ENCODE measurements at places on chromosomes 7 and 10. TPM values are rescaled to one million over a fixed set of nuclear protein-coding genes. Genes with fewer than 3 reads are reported as not detected.

The PSD gene
- total RNA-seq: 1.9 TPM

The CNPY1 gene
- not detected for total RNA-seq

The SNX10 gene
- 26.8 TPM for total RNA-seq

The SSMEM1 gene
- not detected for total RNA-seq

The ATP5MK gene
- total RNA-seq: 154 TPM

The OR6V1 gene
- not detected for total RNA-seq

The SPDYE1 gene
- total RNA-seq: 0.24 TPM

The FAM25G gene
- not detected for total RNA-seq

The SEMA3C gene
- total RNA-seq: 0.41 TPM

The MMD2 gene
- not detected for total RNA-seq

The CPA4 gene
- not detected for total RNA-seq

The SVIL gene
- total RNA-seq: 33.5 TPM

GRCh38 chr10:123703195-123703790 lies 37.1 kb downstream of the GPR26 start:
- no peak overlapping the region for H3K4me3 ChIP-seq
- no peaks in the 10 kb centered on the region for H3K4me1 ChIP-seq
- H3K36me3 ChIP-seq: no peaks in the 10 kb centered on the region
- H3K27me3 ChIP-seq: no peaks in the 10 kb centered on the region

DNA sequence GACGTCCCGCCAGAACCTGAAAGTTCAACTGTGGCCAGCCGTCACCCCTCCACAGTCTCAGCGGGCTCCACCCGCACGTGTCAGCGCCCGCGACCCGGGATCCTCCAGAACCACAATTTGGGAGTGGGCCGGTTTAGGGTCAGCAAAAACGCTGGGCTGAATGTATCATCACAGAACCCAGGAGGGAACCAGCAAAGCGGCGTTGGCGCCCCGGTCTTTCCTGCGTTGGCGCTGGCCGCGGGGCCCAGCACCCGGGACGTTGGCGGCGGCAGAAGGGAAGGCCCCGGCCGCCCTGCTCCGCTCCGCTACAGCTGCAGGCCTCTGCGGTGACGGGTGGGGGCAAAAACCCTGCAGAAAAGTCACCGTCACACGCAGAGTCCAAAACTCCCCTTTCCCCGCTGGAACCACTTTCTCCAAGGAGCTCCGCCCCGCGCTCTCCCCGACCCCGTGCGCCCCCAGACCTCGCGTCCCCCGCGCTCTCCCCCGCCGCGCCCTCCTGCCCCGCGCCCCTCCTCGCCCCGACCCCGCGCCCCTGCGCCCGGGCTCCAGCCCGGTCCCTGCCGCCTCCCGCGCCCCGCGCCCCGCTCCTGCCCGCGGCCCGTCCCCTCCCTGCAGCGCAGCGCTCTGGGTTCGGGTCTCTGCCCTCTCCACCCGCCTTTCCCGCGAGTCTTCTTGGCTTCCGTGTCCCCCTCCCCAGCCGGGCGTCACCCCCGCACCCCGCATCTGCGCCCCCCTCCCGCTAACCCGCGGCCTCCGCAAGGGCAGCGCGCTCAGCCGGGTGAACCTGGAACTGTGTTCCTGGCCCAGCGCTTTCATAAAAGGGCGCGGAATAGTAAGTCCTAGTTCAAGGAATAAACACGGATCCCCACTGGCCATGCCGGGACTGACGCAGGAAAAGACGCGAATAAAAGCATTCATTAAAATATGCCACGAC lies 24.0 kb upstream of the RNF32 start:
- peaks cover 2% of the 10 kb centered on the region for H3K27me3 ChIP-seq
- H3K27ac ChIP-seq: no peak overlapping the region
- no peak overlapping the region for H3K4me3 ChIP-seq
- no peaks in the 10 kb centered on the region for H3K36me3 ChIP-seq
- DNase-seq: peak; percentile 45

DNA sequence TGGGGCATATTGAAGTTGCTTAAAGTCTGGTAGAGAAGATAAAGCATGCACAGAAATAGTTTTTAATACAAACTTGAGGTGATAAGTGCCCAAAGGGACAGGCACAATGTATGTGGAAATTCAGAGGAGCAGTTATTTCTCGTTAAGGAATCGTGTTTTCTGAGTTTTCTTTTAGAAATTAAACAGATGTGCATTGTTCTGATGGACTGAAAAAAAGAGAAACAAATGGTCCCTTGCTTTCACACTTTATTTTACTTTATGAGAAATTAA lies 45.6 kb downstream of the CNNM2 start:
- H3K27me3 ChIP-seq: no peaks in the 10 kb centered on the region
- H3K36me3 ChIP-seq: no peaks in the 10 kb centered on the region
- H3K27ac ChIP-seq: no peak overlapping the region
- no peak overlapping the region for H3K4me3 ChIP-seq

DNA sequence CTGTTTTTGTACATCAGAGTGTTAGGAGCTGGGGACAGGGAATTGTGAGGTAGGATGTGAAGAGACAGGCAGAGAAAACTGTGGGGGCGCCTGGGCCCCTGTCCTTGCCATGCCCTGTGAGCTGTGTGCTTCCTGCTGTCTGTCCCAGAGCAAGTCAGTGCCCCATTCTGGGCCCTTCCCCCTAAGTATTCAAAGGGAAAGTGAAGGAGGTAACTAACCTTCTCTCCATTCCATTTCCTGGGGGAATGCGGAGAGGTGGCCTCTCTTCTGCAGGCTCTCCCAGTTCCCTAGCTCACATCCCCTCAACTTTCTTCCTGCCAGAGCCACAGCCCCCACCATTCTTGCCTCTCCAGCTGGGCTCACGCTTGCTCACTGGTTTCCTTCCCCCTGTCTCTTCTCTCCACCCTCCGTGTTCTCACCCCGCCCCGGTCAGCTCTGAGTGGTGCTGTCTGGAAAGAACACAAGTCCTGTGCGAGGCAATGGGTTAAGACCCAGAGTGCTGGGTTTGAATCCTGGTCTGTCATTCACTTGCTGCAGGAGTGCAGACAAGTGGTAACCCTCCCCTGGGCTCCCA lies 9.7 kb upstream of the VSIR start:
- H3K27me3 ChIP-seq: no peaks in the 10 kb centered on the region
- no peak overlapping the region for H3K4me3 ChIP-seq
- H3K36me3 ChIP-seq: no peaks in the 10 kb centered on the region

DNA sequence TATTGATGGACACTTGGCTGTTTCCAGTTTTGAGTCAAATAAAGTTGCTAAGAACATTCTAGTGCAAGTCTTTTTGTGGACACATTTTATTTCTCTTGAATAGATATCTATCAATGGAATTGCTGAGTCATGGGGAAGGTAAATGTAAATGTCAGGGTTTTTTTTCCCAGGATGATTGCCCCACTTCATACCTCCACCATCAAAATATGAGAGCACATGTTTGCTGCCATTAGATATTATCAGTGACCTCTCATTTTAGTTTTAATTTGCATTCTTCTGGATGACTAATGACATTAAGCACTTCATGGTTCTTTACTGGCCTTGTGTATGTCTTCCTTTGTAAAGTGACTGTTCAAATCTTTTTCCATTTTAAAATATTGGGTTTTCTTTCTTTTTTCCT lies 45.7 kb downstream of the PAPSS2 start:
- no peak overlapping the region for H3K27ac ChIP-seq
- no peak for DNase-seq
- H3K27me3 ChIP-seq: no peaks in the 10 kb centered on the region

DNA sequence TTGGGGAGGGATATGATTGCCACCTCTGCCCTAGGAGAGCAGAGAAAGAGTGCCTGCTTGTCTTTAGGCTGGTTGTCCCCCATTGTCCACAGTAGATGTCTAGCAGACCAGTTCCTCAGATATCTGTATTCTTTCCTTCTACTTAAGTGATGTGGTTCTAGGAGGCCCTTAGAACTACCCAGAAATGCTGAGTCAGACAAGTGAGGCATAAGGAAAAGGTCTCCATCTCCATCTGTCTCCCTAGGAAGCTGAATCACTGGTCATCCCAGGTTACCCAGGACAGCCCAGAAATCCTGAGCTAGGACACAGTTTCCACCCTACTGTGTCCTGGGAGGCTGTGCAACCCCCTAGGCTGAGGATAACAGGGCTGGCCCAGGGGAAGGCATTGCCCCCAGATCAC lies 93.4 kb upstream of the INHBA start:
- no peaks in the 10 kb centered on the region for H3K4me1 ChIP-seq
- no peaks in the 10 kb centered on the region for H3K36me3 ChIP-seq
- H3K27ac ChIP-seq: no peak overlapping the region
- DNase-seq: no peak

GRCh38 chr7:117036836-117037235 lies 83.5 kb downstream of the ST7 start:
- no peak overlapping the region for H3K27ac ChIP-seq
- DNase-seq: no peak
- H3K4me3 ChIP-seq: no peak overlapping the region
- H3K4me1 ChIP-seq: no peaks in the 10 kb centered on the region

DNA sequence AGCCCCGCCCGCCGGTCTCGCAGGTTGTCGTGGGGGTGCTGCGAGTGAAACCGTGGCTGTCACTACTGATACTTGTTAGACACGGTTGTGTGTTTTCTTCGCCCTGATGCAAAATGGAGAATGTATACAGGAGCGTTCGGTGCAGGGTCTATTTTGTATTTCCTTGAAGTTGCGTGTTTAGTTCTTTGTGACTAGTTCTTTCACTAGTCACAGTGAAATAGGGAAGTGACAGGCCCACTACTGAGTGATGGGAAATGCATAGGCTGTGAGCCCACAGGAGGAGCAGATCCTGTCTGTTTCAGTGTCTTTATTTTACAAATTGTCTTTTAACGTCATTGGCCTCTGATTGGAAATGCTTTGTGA lies 675 bp downstream of the ABRAXAS2 start:
- peak overlapping the region; percentile 70 for H3K4me3 ChIP-seq
- H3K27me3 ChIP-seq: no peaks in the 10 kb centered on the region
- no peak for DNase-seq
- H3K4me1 ChIP-seq: peaks cover 11% of the 10 kb centered on the region
- peak overlapping the region; percentile 62 for H3K27ac ChIP-seq

DNA sequence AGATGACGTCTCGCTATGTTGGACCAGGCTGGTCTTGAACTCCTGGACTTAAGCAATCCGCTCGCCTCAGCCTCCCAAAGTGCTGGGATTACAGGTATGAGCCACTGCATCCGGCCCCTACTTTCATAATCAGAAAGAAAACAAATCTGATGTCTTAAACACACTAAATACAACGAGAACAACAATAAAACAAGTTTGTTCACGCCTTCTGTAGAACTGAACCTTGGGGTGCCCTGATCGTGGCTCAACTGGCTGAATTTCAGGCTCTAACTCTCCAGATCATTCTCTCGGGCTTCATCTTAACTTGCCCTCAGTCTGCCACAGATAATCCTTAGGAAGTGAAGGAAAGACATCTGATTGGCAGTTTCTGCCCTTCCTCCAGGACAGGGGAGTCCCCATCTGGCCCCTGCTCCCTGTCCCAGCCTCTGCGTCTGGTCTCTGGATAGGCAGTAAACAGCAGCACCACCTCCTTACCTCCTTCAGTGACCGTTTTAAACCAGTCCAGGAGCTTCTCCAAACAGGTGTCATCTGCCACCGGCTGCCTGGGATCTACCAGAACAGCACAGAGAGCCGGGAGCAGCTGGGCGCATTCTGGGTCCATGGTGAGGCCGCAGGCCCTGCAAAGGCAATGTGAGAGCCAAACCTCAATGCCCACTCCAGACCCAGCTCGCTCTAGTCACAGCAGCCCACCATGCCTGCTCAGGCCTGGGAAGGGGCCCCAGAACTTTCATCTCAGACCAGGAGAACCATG lies 1.3 kb downstream of the BRAT1 start:
- no peak overlapping the region for H3K27ac ChIP-seq
- no peaks in the 10 kb centered on the region for H3K27me3 ChIP-seq
- peak overlapping the region; percentile 89 for H3K4me3 ChIP-seq
- DNase-seq: no peak
- H3K4me1 ChIP-seq: peaks cover 29% of the 10 kb centered on the region

- peak; percentile 75 for DNase-seq
- H3K4me3 ChIP-seq: peak within 1 kb of the TSS; percentile 53
- peaks cover 38% of the 10 kb centered on the region for H3K4me1 ChIP-seq
- no peaks in the 10 kb centered on the region for H3K36me3 ChIP-seq
Measured at GRCh38 chr10:69087590-69088470, at the start of gene SRGN. Gene SRGN (plus strand): TSS chr10:69088103. CDS start chr10:69088158, 55 bp downstream.

DNA sequence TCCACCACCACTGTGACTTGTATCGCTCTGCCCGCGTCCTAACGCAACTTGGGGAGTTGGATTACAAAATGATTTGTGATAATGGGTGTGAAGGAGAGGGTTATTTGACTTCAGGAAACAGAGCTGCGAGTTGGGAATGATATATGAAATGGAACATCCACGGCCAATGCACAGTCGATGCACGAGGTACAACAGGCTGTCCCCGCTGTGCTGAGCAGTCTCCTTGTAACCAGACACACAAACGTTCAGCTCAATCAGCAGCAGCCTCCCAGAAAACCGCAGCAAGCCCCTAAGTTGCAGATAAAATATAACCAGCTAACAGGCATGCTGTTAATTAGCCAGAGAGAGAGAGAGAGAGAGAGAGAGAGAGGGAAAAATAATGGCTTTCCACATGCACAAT lies 332.7 kb upstream of the MGMT start:
- H3K27ac ChIP-seq: no peak overlapping the region
- H3K4me3 ChIP-seq: no peak overlapping the region
- no peaks in the 10 kb centered on the region for H3K27me3 ChIP-seq
- no peaks in the 10 kb centered on the region for H3K4me1 ChIP-seq
- DNase-seq: no peak
- H3K36me3 ChIP-seq: no peaks in the 10 kb centered on the region

GRCh38 chr10:78436222-78436573 lies 402.5 kb downstream of the RPS24 start:
- H3K27me3 ChIP-seq: no peaks in the 10 kb centered on the region
- no peak overlapping the region for H3K27ac ChIP-seq
- no peak overlapping the region for H3K4me3 ChIP-seq
- no peaks in the 10 kb centered on the region for H3K4me1 ChIP-seq

DNA sequence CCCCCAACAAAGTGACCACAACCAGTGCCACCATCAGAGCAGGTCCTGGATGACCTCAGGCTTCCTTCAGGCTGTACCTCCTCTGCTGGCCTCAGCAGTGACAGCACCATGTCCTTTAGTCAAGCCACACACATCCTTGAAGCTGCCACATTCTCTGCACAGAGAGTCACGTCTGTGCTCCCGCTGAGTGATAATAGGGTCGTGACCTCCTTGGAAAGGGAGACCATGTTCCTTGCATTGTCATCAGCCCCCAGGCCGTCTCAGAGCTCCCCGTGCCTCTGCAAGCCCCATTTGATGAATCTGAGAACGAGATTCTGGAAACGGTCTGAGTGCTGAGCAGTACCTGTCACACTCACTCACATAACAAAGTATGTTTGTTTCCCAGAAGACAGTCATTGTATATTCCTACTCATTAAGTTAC lies 106.5 kb upstream of the PRR15 start:
- no peaks in the 10 kb centered on the region for H3K4me1 ChIP-seq
- no peaks in the 10 kb centered on the region for H3K27me3 ChIP-seq
- H3K27ac ChIP-seq: no peak overlapping the region
- no peak overlapping the region for H3K4me3 ChIP-seq
- no peaks in the 10 kb centered on the region for H3K36me3 ChIP-seq
- DNase-seq: no peak

DNA sequence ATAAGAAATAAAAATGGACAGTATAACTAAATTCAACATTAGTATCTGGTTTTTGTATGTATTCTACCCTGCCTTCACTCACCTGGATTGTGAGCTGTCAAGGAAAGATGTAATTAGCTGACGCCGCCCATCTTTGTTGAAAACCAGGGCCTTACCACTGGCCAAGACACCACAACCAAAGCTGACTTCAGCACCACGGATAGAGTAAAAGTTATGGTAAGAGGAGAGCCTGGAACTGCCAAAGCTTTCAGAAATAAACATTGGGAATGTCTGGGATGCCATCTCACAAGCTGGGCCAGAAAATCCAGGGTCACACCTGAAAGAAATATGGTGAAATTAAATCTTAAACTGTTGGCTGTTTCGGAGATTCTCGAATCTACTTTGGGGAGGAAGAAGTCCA lies 190.1 kb upstream of the SLC26A5 start:
- no peaks in the 10 kb centered on the region for H3K36me3 ChIP-seq
- H3K4me3 ChIP-seq: no peak overlapping the region
- H3K27ac ChIP-seq: no peak overlapping the region

All from natural killer cell (primary cell).